GM12864 (cell line): ENCODE measurements at places on chromosomes 2 and 18.
A peak's percentile ranks its signal among the peaks of the same experiment; 100 is the strongest.

DNA sequence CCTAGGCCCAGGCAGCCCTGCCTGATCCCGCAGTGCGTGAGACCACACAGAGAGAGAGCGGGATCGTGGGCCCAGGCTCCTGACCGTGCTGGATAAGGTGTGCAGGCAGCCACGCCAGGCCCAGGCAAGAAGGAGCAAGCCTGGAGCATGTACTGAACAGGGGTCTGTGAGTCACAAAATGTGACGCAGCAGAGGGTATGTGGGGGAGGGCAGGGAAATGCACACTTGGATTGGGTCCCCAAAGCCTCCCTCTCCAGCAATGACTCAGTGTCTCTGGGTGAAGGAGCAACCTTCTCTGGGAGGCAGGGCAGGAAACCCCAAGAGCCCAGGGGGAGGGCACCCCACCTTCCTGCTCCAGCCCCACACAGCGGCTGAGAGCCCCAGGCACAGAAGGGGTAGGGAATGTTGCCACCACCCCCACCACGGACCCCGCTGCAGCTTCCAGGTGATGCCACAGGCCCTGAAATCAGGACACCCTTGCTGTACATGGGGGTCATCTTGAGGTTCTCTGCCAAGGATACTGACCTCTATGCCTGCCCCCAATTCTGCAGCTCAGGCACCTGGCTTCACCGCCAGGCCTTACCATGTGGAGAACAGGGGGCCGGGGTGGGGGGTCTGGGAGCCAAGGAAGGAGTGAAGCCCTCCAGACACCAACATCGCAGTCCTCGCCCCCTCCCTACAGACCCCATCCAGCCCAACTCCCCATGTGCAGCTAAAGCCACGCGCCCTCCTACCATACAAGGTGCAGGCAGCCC is 1.3 kb upstream of the GPC1 start:
- no peak for DNase-seq

GRCh38 chr2:176455816-176456291 is 186.6 kb downstream of the MTX2 start:
- DNase-seq: no peak

- no peak for DNase-seq
Measured at GRCh38 chr2:69382547-69382946, 4.5 kb downstream of the GFPT1 start.

- no peak for DNase-seq
Measured at GRCh38 chr2:2902547-2903281, 474.9 kb downstream of the EIPR1 start.

- no peak for DNase-seq
Measured at GRCh38 chr2:169036736-169037440, 5.8 kb upstream of the ABCB11 start.

GRCh38 chr2:58182527-58182926 is 58.6 kb downstream of the FANCL start:
- DNase-seq: no peak

DNA sequence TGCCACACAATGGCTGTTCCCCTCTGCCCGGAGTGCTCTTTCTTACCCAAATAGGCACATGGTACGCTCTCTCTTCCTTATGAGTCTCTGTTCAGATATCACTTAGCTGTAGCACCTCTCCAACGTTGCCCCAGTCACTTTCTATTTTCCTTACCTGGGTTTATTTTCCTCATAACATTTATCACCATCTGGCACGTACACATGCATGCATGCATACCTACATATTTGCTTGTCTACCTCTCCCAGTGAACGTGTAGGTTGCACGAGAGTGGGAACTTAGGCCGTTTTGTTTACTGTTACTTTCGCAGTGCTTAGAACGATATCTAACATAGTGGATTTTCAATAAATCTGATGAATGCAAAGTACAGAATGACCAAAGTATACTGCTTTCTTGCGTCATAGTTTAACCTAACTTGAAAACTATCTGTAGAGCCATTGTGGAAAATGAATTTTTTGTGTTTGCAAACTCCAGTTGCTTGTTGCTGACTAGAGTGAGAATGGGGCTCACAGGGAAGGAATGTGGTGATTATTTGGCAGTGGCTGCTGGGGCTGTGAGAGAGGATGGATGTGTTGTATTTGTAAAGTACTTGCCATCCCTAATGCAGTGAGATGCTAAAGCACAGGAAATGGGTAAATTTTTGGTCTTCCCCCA is 47.1 kb downstream of the ACSL3 start:
- no peak for DNase-seq

GRCh38 chr2:31238126-31238905 is 4.4 kb downstream of the EHD3 start:
- no peak for DNase-seq

GRCh38 chr2:195513119-195513518 is 143.9 kb upstream of the SLC39A10 start:
- no peak for DNase-seq

DNA sequence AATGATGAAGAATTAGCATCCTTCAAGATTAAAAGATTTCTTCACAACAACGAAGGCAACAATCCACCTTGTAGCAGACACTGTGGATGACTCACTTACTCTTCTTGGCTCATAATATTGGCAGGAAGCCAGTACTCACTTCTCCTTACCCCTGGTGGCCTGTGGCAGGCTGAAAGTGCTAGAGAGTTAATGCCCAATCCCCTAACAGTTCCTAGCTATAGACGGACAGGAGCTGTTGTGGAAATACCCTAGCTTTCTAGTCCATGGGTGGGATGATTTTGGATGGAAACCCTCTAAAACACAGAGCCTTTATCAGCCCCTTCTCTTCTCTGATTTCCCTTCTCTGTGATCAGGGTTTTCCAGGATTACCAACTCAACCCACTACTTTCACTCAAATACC is 128.6 kb upstream of the NYAP2 start:
- DNase-seq: peak; percentile 72

- DNase-seq: no peak
Measured at GRCh38 chr2:237919593-237919992, 47.2 kb upstream of the UBE2F start.

GRCh38 chr2:98578231-98578630 is 30.1 kb downstream of the COA5 start:
- no peak for DNase-seq

DNA sequence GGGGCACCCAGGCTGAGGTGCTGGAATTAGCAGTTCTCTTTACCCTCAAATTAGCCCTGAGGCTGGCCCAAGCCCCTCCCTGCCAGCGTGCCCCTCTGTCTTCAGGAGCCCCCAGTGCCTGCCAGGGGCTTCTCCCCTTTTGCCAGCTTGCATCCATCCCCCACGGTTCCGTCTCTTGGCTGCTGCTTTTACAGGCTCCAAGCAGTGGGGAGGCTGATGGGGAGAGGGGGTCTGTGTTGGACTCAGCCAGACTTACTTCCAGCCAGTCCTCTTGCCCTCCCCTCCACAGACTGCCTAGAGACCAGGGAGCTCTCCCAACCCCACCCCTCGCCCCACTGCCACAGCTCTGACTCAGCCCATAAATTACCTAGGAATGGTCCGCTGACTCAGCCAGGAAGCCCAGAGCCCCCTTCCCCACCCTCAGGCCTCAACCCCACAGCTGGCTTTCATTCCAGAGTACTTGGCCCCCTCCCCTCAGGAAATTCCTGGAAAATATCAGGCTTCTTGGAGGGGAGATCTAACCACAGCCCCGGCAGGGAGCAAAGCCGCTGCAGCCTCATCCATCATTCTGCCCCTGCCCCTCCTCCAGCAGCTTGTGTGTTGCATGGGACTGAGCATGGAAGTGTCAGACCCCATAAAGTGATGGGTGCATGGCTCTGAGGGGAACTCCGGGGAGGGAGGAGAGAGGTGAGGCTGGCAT is 184.6 kb downstream of the ZFP36L2 start:
- DNase-seq: no peak

GRCh38 chr2:83368916-83369315 is 1090.2 kb downstream of the SUCLG1 start:
- no peak for DNase-seq

DNA sequence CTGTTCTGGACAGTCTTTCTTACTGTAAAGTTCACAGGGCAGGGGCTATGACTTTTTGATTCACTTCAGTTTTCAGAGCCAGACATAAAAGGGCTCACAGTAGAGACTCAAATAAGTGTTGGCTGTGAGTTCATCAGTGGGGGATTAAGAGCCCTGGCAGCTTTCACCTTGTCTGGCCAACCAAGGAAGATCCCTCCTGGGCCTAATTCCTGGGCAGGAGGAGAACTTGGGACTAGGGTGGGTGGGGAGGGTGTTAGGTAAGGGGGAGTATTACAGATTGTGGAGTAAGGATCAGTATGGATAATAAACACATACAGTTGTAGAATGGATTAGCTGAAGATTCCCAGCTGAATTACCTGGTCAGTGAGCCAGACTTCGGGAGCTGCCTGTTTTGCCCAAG is 904 bp upstream of the SFXN5 start:
- DNase-seq: no peak

GRCh38 chr2:195477248-195477995 is 179.6 kb upstream of the SLC39A10 start:
- no peak for DNase-seq

GRCh38 chr2:28348921-28349320 is 43.7 kb upstream of the FOSL2 start:
- no peak for DNase-seq

- no peak for DNase-seq
Measured at GRCh38 chr2:230955163-230955737, 30.2 kb upstream of the GPR55 start.

DNA sequence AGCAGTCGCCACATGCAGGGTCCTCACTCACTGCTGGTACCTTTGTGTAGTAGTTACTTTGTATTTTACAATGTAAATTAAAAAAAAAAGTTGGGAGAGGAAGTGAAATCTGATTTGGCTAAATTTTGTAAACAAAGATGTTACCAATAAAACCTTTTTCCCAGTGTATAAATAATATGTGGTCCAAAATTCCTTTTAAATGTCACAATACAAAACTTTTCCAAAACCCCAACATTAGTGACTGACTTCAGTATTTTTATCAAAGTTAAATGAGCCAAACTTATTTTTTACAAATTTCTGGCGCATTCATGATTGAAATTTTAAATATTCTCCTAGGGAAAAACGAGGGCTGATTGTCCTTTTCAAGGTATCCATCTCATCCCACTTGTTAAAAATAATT is 239.9 kb downstream of the AGAP1 start:
- no peak for DNase-seq

GRCh38 chr2:18993756-18994338 is 364.6 kb downstream of the OSR1 start:
- no peak for DNase-seq

DNA sequence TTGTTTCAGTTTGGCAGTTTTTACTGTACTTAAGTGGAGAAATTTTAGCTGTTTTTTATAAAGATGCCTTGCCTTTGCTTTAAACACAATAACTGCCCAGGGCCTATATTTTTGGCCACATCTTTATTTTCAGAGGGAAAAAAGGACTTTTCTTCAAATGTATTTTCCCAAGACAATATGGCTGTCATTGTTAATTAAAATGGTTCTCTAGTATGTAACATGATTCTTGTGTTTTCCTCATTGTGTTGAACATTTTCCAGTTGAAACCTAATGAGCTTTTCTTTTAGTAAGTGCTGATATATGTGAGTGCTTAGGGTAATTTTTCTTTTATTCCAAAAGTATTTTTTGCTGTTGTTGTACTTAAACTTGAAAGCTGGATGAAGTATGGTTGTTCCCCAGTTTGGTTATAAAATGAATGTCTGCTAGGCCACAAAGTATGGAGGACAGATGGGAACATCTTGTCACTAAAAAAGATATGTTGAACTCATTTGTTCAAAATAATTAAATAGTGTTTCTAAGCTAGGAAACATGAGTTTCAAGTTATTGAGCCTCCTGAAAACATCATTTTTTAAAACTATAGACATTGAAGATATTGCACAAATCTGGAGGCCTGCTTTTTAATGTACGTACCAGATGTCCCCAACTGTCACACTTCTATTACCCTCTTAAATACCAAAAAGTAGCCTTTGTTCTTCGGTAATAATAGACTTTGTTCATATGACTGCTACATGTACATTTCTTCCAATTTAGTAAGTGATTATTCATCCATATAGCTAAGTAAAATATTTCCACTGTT is 147.5 kb upstream of the DAPL1 start:
- no peak for DNase-seq

GRCh38 chr18:8715599-8715998 is 10.2 kb downstream of the MTCL1 start:
- no peak for DNase-seq

- no peak for DNase-seq
Measured at GRCh38 chr2:218720048-218721041, 9.7 kb downstream of the TTLL4 start.

DNA sequence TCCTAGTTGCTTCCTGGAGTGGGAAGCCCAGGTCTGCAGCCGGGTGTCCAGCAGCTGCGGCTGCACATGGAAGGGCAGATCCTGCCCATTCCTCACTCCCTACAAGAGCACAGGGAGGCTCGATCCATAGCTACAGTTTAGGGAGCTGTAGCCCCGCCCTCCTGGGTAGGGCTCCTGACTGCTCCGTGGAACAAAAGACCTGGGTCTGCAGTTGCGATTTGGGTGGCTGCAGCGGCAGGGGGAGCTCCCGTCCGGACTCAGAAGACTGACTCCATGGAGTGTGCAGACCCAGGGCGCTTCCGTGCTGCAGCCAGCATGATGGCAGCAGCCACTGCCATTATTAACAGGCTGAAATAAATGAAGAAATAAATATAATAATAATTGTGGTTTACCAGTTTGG is 157.3 kb downstream of the CTNNA2 start:
- DNase-seq: no peak

DNA sequence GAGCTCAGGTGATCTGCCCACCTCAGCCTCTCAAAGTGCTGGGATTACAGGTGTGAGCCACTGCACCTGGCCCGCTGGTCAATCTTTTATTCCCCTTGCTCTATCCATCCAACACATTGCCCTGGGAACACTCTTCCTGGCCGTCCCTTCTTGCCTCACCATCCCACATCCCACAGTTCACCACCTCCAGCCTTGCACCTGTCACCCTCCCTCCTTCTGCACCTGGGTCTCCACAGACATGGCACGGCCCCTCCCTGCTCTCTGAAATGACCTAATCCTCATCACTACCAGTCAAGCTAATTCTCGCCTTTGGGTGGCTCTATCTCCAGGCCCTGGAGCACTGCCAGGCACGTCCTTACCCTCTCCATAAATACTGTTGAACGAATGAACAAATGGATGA is 116.9 kb upstream of the TEX51 start:
- DNase-seq: no peak

DNA sequence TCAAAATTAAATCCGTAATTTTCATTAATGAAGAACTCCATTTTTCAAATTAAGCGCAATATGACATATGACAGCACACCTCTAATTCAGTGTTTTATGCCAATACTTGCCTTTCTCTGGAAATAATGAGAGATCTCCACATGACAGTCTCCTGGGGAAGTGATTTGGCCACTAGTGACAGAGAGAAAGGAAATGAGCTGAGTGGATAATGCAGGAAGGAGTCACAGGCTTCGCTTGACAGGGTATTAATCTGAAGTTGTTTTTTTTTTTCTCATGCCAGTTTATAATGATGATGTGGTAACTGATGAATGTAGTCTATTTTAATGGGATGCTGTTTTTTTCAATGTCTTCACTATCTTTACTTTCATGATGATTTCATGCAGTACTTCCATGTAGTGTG is 1079.4 kb upstream of the GYPC start:
- no peak for DNase-seq

DNA sequence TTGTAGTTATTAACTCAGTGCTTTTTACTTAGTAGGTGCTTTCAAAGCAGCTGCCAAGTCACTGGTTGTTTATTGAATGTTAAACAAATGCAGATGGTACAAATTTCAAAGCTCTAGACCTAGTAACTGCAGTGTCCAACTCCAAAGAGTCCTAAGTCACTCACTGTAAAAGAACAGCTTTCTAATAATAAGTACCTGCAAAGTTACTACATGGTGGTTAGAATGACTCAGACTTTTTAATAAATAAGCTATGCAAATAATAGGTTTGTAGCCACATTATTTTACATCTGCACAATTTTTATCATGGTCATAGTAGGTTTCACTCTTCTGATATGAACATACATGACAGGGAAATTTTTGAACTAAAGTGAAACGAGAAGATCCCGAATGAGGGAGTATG is 1620.4 kb upstream of the CELF4 start:
- DNase-seq: no peak
